Heart left ventricle (tissue), 16 donors: ENCODE measurements at places on chromosomes 13 and 19. TPM values are rescaled to one million over a fixed set of nuclear protein-coding genes. Genes with fewer than 3 reads are reported as not detected.
A peak's percentile ranks its signal among the peaks of the same experiment; 100 is the strongest.

- DNase-seq = peak; percentile 78
- no peaks in the 10 kb centered on the region for H3K36me3 ChIP-seq
- peaks cover 17% of the 10 kb centered on the region for H3K4me1 ChIP-seq
- no peaks in the 10 kb centered on the region for H3K27me3 ChIP-seq
- H3K4me3 ChIP-seq = peak overlapping the region; percentile 27
- H3K27ac ChIP-seq = peak overlapping the region; percentile 96
These were observed 2.3 kb downstream of the SLC46A3 start for GRCh38 chr13:28716511-28716910.

DNA sequence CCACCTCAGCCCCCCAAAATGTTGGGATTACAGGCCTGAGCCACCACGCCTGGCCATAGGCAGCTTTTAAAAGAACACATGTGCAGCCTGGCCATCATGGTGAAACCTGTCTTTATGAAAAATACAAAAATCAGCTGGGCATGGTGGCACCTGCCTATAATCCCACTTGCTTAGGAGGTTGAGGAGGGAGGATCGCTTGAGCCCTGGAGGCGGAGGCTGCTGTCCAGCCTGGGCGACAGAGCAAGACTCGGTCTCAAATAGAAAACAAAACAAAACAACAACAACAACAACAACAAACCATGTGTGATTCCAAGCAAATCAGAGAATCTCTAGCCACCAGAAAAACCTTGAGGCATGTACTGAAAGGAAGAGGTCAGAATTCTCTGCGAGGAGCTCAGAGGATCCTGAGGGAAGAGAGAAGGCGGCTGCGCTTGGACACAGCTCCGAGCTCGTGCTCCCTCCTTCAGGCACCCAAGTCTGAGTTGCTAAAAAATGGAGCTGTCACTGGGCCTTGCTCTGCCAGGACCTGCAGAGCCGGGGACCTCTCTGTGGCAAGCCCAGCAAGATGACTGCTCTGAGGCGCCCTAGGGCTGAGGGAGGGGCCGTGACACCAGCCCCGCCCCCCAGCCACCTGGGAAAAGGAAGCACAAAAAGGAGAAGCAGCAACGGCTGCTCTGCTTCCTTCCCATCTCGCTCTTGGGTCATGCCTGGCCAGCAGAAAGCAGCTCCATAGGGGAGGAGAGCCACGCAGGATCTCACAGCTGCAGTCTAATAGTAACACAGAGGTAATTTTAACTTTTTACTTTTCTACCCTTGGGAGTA, at the start of gene ARL11:
TSS of gene ARL11 (plus strand) at position 677 of the 822 bp plus-strand sequence. CDS start 1,941 bp downstream, outside the sequence.
- peak; percentile 62 for DNase-seq
- no peak within 1 kb of the TSS for H3K27ac ChIP-seq
- peak within 1 kb of the TSS; percentile 31 for H3K4me3 ChIP-seq
- no peaks in the 10 kb centered on the region for H3K27me3 ChIP-seq

The LILRA2 gene
- 2.5 TPM for total RNA-seq

The ANKLE1 gene
- 0.07 TPM for total RNA-seq

DNA sequence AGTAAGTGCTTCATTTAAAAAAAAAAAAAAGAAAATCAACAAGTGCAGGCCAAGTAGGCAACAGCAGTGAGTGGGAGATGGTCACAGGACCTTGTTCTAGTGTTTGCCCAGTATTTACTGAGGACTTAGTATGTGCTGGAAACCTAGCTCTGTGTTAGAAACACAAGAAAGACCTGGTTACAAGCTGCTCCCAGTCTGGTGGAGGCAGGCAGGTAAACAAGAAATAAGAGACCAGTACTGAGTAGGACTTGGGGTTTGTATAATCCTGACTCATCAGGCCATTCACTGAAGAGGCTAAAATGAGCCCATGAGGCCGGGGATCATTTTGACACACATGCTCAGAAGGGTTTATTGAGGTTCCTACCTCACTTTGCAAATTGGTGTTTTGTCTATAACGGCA, 21.5 kb upstream of the SERPINE3 start:
- no peaks in the 10 kb centered on the region for H3K36me3 ChIP-seq
- H3K4me3 ChIP-seq = no peak overlapping the region
- no peaks in the 10 kb centered on the region for H3K4me1 ChIP-seq

DNA sequence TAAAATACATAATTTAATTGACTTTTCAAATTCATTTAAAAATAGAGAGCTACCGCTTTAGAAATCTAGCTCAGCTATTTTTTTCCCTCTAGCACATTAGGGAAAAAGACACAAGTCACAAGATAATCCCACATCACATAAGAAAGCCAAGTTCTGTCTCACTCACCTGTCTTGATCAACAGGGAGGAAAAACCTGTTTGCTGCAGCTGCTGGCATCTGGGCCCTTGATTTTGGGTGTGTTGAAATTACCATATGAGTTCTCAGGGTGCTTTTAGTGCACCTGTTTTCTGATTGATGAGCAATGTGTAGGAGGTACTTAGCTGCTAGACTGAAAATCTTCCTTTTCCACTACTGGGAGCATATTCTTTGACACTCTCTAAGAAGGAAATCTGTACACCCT, 53.8 kb downstream of the ZDHHC20 start:
- no peaks in the 10 kb centered on the region for H3K27me3 ChIP-seq
- no peak overlapping the region for H3K4me3 ChIP-seq
- peaks cover 12% of the 10 kb centered on the region for H3K36me3 ChIP-seq
- DNase-seq = no peak
- no peaks in the 10 kb centered on the region for H3K4me1 ChIP-seq
- H3K27ac ChIP-seq = no peak overlapping the region

The DPRX gene
- not detected for total RNA-seq

- H3K4me1 ChIP-seq = peaks cover 19% of the 10 kb centered on the region
- DNase-seq = no peak
- no peak overlapping the region for H3K4me3 ChIP-seq
- no peaks in the 10 kb centered on the region for H3K27me3 ChIP-seq
- no peak overlapping the region for H3K27ac ChIP-seq
These were observed 7.7 kb upstream of the CSNK1G2 start for GRCh38 chr19:1933244-1933643.

GRCh38 chr19:23560051-23560450, 127.0 kb downstream of the ZNF675 start:
- H3K27me3 ChIP-seq = no peaks in the 10 kb centered on the region
- H3K36me3 ChIP-seq = no peaks in the 10 kb centered on the region

DNA sequence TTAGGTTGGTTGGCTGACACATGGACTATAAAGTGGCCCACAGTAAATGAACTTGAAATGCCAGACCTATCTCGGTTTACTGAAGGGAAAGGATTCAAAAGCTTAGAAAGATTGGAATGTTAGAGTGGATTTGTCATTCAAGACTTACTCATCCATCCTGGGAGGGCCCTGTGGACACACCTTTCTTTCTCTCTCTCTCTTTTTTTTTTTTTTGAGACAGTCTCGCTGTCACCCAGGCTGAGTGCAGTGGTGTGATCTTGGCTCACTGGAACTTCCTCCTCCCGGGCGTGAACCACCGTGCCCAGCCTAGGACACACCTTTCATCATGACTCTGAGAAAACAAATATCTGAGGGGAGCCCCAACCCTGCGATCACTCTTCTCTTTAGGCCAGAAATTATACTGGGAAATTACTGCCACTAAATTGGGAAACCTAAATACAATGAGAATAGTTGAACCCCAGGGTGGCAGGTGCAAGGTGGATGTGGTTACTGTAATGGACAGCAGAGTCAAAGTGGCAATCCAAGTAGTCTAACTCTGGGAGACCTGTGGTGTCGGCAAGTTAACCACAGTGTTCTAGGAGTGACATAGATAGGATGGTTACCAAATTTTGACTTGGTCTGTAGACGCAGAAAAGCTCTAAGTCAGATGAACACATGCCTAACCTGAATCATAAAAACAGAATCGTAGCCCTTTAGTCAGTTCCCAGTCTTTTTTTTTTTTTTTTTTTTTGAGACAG, 47.1 kb upstream of the ZMYM5 start:
- DNase-seq = no peak
- no peaks in the 10 kb centered on the region for H3K36me3 ChIP-seq
- no peak overlapping the region for H3K27ac ChIP-seq
- no peaks in the 10 kb centered on the region for H3K4me1 ChIP-seq
- no peaks in the 10 kb centered on the region for H3K27me3 ChIP-seq

DNA sequence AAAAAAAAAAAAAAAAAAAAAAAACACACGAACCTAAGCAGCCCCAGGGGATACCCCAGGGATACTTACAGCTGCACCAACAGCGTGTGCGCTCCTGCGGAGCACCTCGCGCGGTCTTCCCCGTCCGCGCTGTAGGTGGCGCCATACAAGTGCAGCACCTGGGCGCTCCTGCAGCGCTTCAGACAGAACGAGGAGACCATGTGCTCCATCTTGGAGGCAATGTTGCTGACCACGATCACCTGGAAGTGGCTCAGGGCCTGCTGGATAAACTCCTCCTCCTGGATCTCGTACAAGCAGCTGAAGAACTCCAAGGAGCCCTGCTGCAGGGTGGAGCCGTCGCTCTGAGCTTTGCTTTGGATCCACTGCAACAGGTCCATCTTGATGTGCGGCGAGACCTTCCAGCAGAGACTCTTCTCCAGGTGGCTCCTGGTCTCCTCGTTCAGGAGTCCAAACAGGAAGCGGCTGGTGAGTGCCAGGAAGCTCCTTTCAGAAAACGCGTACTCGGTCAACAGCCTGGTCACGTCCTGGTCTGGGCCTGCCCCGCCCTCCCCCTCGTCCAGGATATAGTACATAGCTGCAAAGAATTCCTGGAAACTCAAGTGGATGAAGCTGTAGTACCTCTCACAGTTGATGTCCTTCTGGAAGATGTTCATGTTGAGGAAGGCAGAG, 14.5 kb downstream of the NLRP12 start:
- no peaks in the 10 kb centered on the region for H3K36me3 ChIP-seq
- no peaks in the 10 kb centered on the region for H3K27me3 ChIP-seq
- H3K4me1 ChIP-seq = no peaks in the 10 kb centered on the region
- no peak overlapping the region for H3K4me3 ChIP-seq

The CYP4F2 gene
- not detected for total RNA-seq

- no peaks in the 10 kb centered on the region for H3K36me3 ChIP-seq
- H3K4me3 ChIP-seq = no peak overlapping the region
- H3K4me1 ChIP-seq = no peaks in the 10 kb centered on the region
- no peaks in the 10 kb centered on the region for H3K27me3 ChIP-seq
- no peak for DNase-seq
These were observed 623.2 kb downstream of the SLITRK5 start for GRCh38 chr13:88294368-88294767.

GRCh38 chr13:67588607-67589006, 358.5 kb upstream of the PCDH9 start:
- DNase-seq = no peak
- H3K4me1 ChIP-seq = no peaks in the 10 kb centered on the region
- H3K27ac ChIP-seq = no peak overlapping the region
- no peaks in the 10 kb centered on the region for H3K27me3 ChIP-seq

GRCh38 chr13:39462428-39462827, 140.6 kb downstream of the LHFPL6 start:
- H3K4me3 ChIP-seq = peak overlapping the region; percentile 11
- H3K27me3 ChIP-seq = no peaks in the 10 kb centered on the region
- DNase-seq = no peak
- H3K27ac ChIP-seq = peak overlapping the region; percentile 80

DNA sequence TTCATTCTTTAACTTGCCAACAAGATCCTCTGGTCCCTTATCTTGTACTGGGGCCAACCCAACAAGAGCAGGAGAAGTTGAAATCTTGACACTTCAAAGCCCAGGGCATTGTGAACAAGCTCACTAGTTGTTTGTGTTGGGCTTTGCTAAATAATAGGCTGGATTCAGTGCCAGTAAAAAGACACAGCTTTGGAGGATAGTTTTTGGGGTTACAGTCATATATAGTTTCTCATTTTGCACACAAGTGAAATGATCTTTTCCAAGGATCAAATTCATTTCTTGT, 30.3 kb upstream of the LRCH1 start:
- H3K4me1 ChIP-seq = peaks cover 23% of the 10 kb centered on the region

DNA sequence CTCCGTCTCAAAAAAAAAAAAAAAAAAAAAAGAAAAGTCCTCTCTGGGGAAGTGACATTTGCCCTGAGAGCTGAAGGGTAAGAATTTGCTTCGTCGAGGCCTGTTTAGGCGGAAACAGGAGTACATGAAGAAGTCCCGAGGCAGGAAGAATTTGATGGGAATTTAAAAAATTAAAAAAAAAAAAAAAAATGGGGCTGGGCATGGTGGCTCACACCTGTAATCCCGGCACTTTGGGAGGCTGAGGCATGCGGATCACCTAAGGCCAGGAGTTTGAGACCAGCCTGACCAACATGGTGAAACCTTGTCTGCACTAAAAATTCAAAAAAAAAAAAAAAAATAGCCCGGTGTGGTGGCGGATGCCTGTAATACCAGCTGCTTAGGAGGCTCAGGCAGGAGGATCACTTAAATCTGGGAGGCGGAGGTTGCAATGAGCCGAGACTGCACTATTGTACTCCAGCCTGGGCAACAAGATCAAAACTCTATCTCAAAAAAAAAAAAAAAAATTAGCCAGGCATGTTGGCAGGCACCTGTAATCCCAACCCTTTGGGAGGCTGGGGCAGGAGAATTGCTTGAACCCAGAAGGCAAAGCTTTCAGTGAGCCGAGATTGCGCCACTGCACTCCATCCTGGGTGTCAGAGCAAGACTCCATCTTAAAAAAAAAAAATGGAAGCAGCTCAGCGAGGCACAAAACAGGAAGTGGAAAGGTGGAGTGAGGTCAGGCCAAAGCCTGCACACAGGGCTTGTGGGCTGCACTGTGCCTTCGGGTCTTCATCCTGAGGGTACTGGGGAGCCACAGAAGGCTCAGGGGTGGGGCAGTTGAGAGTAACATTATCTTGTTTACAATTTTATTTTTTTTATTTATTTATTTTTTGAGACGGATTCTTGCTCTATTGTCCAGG, 4.9 kb downstream of the BAX start:
- no peaks in the 10 kb centered on the region for H3K27me3 ChIP-seq
- H3K27ac ChIP-seq = no peak overlapping the region
- H3K4me3 ChIP-seq = no peak overlapping the region
- no peak for DNase-seq
- peaks cover 27% of the 10 kb centered on the region for H3K4me1 ChIP-seq

- H3K27ac ChIP-seq = peak overlapping the region; percentile 90
- no peaks in the 10 kb centered on the region for H3K27me3 ChIP-seq
- H3K36me3 ChIP-seq = no peaks in the 10 kb centered on the region
- H3K4me1 ChIP-seq = peaks cover 41% of the 10 kb centered on the region
These were observed 23.8 kb downstream of the ATP11A start for GRCh38 chr13:112713517-112714253.

The URAD gene
- not detected for total RNA-seq

DNA sequence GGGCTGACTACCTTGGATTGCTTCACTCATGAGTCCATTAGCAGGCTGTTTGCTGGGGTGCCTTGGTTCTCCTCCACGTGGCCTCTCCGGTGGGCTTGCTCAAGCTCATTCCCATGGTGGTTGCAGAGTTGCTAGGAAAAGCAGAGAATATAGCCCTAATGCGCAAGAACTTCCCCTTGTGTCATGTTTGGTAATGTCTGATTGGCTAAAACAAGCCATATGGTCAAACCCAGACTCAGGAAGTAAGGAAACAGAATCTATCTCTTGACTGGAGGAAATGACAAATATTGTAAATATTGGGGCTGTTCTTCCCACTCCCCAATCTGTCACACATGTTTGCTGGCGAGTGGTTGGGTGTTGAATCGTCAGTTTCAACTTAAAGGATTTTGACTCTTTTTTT, 12.1 kb downstream of the NFILZ start:
- peaks cover 3% of the 10 kb centered on the region for H3K27me3 ChIP-seq
- H3K4me3 ChIP-seq = no peak overlapping the region
- no peak for DNase-seq
- H3K4me1 ChIP-seq = no peaks in the 10 kb centered on the region
- H3K36me3 ChIP-seq = no peaks in the 10 kb centered on the region
- H3K27ac ChIP-seq = no peak overlapping the region

- no peak for DNase-seq
- H3K27ac ChIP-seq = no peak overlapping the region
- H3K4me1 ChIP-seq = no peaks in the 10 kb centered on the region
- H3K36me3 ChIP-seq = peaks cover 14% of the 10 kb centered on the region
- H3K4me3 ChIP-seq = no peak overlapping the region
- no peaks in the 10 kb centered on the region for H3K27me3 ChIP-seq
These were observed 37.2 kb downstream of the KCNRG start for GRCh38 chr13:50052478-50052877.

- no peak for DNase-seq
- no peaks in the 10 kb centered on the region for H3K27me3 ChIP-seq
- H3K27ac ChIP-seq = no peak overlapping the region
- H3K4me1 ChIP-seq = no peaks in the 10 kb centered on the region
These were observed 522.0 kb upstream of the KLHL1 start for GRCh38 chr13:70630247-70630646.
